ENCODE measurements at places on chromosomes 13 and 19.

DNA sequence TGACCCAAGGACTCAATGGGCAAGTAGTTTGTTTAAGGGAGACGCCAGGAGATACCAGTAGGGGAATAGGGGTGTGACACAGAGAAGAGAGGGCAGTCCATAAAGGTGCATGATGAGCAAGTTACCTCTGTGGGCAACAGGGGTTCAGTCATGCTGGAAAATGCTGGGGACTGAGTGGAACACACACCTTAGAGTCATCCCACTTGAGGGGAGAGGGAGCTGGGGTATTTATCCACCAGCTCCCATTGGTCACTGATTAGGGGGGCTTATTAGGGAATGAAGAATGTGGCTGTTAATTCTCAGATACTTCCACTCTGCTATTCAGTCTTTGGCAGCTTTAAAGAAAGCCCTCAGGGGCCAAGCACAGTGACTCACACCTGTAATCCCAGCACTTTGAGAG, 67.5 kb upstream of the MRI1 start:
- no peak for DNase-seq

DNA sequence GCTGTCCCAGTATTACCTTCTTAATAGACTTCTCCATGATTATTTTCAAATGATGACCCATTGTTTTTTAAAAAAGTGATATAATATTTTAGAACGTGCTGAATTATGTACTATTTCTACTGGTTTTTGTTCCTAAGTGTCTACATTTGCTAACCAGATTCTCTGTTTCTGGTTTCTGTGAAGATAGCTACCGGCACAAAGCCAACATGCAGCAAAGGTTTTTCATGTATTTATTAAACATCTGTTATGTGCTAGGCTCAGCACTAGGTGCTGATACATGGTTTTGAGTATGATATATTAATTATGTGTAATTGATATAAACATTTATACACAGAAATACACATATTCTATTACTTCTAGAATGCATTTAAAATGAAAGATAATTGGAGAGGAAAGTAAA, 1035.6 kb downstream of the PCDH17 start:
- DNase-seq: no peak

DNA sequence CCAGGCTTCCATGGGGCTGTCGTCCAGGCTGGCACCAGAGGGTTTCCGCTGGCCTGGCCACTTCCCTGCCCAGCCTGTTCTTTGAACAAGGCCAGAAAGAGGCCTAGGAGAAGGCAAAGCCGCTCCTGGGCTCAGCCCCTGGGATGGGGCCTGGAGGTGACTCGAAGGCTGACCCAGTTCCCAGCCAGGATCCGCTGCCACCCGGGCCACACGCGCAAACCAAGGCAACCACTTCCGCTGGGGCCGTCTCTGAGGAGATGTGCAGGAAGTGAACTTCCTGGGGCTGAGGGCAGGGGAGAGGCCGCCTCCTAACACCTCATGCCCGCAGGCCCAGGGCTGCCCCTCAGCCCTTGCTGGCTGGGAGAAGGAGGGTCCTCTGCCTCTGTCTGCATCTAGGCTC, 15.2 kb downstream of the PLEKHF1 start:
- DNase-seq: no peak

DNA sequence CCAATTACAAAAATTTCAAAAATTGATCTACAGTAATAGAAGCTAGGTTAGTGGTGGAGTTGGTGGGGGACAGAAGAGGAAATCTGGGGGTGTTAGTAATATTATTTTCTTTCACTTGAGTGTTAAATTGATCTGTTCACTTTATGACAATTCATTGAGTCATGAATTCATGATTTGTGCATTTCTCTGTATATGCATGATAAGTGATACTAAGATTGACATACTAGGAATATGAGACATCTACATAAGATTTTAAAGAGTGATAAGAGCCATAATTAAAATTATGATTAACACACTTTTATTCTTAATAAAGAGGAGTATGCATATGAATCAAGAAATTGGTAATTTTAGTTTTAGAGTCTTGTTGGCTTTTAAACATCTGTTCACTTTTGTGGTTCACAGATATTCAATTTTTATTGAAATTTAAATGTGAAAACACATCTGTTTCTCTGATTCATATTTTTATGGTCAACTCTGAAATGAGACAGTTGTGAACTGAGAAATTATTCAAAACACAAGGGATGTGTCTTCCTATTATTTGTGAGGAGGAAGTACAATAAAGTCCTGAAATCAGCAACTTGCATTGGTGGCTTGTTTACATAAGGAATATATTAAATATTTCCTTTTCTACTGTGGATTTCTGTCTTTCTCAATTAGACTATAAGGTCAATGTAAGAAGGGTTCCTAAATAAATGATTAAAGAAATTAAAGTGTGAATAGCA, 196.5 kb downstream of the ITGBL1 start:
- no peak for DNase-seq

- no peak for DNase-seq
These were observed 23.3 kb downstream of the ZNF787 start for GRCh38 chr19:56097776-56098175.

DNA sequence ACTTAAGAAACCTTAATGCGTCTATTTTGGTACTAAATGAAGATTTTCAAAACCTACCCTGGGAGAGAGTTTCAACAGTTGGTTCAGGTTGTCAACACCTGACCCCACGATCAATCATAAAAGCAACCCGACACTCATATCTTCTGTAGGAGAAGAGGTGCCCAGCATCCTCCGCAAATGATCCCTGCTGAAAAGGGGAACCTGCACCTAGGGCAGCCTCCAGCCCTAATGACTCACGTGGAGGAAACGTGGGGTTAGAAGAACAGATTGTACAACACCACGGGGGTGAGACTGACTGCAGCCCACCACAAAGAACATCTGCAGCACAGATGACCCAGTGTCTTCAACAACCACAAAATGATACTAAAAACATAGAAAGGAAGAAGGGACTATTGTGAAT, 116.3 kb downstream of the RAB20 start:
- no peak for DNase-seq

DNA sequence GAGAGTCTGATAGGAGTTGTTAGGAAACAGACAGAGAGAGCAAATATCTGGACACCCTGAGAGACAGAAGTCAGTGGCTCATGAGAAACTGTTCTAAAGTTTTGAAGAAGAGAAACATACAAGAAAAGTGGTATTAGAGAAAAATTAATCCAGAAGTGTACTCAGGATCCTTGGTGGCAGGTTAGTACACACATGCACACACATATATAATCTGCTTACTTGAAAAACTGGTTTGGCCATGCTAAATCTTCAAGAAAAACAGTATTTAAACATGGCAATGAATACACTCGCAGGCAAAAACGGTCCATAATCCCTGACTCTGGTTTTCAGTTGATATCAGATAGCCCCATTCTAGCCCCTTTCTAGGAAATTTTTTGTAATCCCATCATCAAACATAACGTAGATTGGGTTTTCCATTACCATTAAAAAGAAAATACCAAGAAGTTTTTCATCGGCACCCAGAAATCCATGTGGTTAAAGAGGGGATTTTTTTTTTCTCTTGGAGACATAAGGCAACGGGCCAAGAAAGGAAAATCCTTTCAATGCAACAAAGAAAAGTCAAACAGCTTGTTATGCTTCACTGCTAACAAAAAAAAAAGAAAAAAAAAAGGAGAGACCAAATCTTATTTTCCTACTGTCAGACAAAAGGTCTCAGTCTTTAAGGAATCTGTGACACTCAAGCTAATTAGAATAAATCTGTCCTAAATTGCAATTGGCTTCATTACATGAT, 178.0 kb upstream of the MIR17HG start:
- no peak for DNase-seq

GRCh38 chr19:17409990-17410389, 4.6 kb upstream of the BST2 start:
- DNase-seq: no peak

DNA sequence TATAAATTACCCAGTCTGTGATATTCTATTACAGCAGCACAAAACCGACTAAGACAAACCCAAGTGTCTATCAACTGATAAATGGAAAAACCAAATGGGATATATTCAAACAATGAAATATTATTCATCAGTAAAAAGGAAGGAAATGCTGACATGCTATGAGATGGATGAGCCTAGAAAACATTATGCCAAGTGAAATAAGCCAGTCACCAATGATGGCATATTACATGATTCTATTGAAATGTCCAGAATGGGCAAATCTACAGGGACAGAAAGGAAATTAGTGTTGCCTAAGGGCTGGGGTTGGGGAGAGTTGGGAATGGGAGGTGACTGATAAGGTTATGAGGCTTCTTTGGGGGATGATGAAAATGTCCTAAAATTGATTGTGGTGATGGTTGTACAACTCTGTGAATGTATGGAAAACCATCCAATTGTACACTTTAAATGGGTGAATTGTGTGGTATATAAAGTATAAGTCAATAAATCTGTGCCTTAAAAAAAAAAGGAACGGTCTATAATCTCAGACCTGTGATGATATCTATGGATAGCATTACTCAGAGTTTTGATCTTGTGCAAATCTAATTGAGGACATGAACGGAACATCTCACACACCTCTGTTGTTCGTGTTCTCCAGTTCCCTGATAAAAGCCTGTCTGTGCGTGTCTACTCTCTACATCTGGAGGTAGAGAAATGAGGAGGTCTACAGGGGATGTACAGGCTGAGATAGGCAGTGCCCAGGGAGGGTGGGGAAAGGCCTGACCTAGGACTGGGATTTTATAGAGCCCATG, 49.0 kb downstream of the TNFRSF19 start:
- no peak for DNase-seq

GRCh38 chr13:35720290-35720689, 243.8 kb upstream of the MAB21L1 start:
- DNase-seq: no peak

GRCh38 chr13:40671956-40672764, 5.7 kb upstream of the FOXO1 start:
- DNase-seq: no peak
